Stimulated activated CD8-positive, alpha-beta memory T cell treated with anti-CD3 and anti-CD28 coated beads, Interleukin-4, amount 100 ng/mL, for 48 hours (primary cell): ENCODE measurements at places on chromosomes 2 and 18.

DNA sequence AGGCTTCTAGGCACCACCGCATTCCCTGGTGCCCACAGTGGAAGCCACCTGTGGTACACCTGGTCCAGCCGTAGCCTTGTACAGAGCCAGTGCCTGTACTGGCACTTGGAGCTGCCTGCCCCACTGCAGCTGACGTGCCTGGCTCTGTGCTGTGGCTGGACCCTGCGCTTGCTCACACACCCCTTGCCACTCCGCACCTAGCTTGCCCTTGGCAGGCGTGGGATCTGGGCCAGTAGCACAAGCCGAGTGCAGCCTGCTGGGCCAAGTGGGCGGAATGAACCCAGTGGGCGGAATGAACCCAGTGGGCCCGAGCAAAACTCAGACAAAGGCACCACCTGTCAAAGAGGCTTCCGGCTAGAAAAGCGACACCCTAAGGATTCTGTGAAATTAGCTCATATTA, 126.3 kb downstream of the ARHGAP28 start:
- no peak for DNase-seq

GRCh38 chr18:45825258-45826044, at the start of gene SIGLEC15:
TSS of gene SIGLEC15 (plus strand) at chr18:45825675. CDS start at chr18:45825729, 54 bp downstream.
- no peak for DNase-seq

DNA sequence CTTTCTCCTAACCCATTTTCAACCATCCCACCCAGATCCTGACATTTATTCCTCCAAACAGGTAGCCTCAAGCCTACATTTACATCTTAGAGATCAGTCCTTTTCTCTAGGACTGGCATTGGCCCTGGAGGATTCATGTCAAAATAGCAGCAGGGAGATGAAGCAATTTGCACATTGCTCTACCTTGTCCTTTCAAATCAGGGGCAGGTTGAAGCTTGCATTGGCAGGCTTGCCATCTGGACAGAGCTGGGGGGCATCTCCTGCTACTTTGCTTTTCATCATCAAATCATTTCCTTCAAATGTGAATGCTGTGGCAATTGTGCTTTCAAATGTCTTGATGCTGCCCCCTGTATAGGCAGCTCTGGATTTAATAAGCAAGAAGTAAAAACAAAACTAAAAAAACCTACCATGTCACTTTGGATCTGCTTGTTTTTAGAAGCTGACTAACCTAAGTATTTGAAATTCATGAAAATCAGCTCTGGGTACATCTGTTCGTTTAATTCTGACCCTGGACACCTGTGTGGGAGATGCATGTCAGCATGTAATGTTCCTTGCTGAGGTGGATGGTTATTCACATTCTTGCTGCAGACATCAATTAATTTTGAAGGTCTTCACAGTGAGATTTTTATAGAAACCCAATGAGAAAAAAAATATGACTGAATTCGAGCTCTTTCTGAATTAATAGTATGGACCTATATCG, 47.9 kb downstream of the KIF5C start:
- DNase-seq = no peak

- DNase-seq = no peak
Measured at GRCh38 chr2:36238106-36238505, 117.5 kb upstream of the CRIM1 start.

DNA sequence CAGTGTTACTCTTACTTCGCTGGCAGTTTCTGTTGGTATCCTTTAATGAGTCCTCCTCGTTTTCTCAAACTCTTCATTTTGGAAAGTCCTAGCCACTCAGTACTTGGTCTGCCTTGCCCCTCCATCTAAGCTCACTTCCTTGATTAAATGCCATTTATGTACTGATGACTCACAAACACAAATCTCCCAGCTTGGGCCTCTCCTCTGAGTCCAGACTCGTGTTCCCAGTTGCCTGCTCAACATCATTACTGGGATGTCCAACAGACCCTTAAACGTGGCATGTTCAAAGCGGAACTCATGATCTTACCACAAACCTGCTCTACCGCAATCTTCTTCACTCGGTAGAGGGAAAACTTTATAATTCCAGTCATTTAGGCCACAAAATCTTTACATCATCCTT, 13.8 kb upstream of the CCDC68 start:
- DNase-seq = no peak

- DNase-seq = no peak
Measured at GRCh38 chr2:169860149-169860548, 32.9 kb downstream of the UBR3 start.

GRCh38 chr2:8303322-8303832, 378.5 kb upstream of the ID2 start:
- DNase-seq = peak; percentile 83

- DNase-seq = no peak
Measured at GRCh38 chr2:120776649-120777048, 41.0 kb downstream of the GLI2 start.

DNA sequence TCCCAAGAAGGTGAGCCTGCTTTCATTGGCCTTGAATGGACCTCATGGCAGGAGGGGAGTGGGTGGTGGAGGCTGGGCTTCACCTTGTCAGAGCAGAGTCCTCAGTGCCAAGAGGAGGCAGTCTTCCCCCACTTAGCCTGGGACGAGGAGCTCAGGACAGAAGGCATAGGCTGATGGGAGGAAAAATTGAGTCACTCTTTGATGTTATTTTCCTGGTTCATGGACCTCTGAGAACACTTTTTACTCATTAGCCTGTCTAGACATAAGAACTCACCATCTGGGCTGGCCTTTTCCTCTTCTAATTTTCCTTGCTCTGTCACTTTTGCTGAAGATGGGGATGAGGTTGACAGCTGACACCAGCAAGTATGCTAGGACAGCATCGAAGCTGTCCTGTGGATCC, 225.7 kb upstream of the TNP1 start:
- DNase-seq = no peak
